ENCODE measurements at places on chromosomes 3 and 15. TPM values are rescaled to one million over a fixed set of nuclear protein-coding genes. Genes with fewer than 3 reads are reported as not detected.

WDR76 gene
- total RNA-seq: 6.9 TPM

PLCB2 gene
- 0.15 TPM for total RNA-seq

ARRDC4 gene
- 39.8 TPM for total RNA-seq

TMIE gene
- total RNA-seq: 0.26 TPM

ZDHHC19 gene
- total RNA-seq: not detected

RARRES1 gene
- total RNA-seq: not detected

PARP15 gene
- total RNA-seq: not detected

SERPINI1 gene
- total RNA-seq: 2.6 TPM

GHSR gene
- not detected for total RNA-seq

OR5AC2 gene
- not detected for total RNA-seq

CD86 gene
- not detected for total RNA-seq

ADGRG7 gene
- not detected for total RNA-seq

GPR160 gene
- total RNA-seq: 2.6 TPM

KBTBD13 gene
- total RNA-seq: not detected

ADIPOQ gene
- total RNA-seq: not detected

TPM1 gene
- total RNA-seq: 70.4 TPM

CLDN18 gene
- not detected for total RNA-seq

SLCO2A1 gene
- total RNA-seq: 0.59 TPM

PXYLP1 gene
- total RNA-seq: 2.1 TPM

ITIH1 gene
- not detected for total RNA-seq

MED12L gene
- total RNA-seq: 0.47 TPM

U2SURP gene
- 146 TPM for total RNA-seq

SPCS1 gene
- 135 TPM for total RNA-seq

IRAK2 gene
- total RNA-seq: 7.0 TPM

GNAT1 gene
- not detected for total RNA-seq

EAF2 gene
- total RNA-seq: 2.5 TPM

ZBBX gene
- total RNA-seq: not detected

RRP9 gene
- 80.2 TPM for total RNA-seq

GOLGA6A gene
- total RNA-seq: not detected

ROPN1 gene
- total RNA-seq: not detected

RMDN3 gene
- 31.8 TPM for total RNA-seq

SMCO1 gene
- total RNA-seq: not detected

ISLR gene
- not detected for total RNA-seq

RAB7A gene
- total RNA-seq: 221 TPM

VPS13C gene
- 58.7 TPM for total RNA-seq

FANCD2 gene
- 14.6 TPM for total RNA-seq

LRRC15 gene
- not detected for total RNA-seq

CACNA2D2 gene
- not detected for total RNA-seq

FXR1 gene
- 194 TPM for total RNA-seq
